NCI-H2029 treated with DMSO at 0.1 percent for 48 hours (cell line): ENCODE measurements at places on chromosomes 16 and 17.
A peak's percentile ranks its signal among the peaks of the same experiment; 100 is the strongest.

DNA sequence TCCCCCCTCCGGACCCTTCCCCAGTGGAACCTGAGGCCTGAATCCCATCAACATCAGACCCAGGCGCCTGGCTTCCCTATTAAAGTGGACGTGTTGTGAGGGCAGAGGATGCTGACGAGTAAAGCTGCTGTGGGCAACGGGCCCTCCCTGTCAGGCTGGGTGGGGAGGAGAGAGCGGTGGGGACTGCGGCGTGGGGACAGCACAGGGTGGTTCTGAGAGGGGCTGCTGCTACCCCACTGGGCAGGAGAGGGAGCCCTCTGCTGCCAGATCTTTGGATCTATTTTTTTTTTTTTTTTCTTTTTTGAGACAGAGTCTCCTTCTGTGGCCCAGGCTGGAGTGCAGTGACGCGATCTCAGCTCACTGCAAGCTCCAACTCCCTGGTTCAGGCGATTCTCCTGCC lies 5.9 kb downstream of the CA5A start:
- no peak for DNase-seq

GRCh38 chr16:13829697-13830299 lies 90.2 kb upstream of the ERCC4 start:
- peak; percentile 8 for DNase-seq

DNA sequence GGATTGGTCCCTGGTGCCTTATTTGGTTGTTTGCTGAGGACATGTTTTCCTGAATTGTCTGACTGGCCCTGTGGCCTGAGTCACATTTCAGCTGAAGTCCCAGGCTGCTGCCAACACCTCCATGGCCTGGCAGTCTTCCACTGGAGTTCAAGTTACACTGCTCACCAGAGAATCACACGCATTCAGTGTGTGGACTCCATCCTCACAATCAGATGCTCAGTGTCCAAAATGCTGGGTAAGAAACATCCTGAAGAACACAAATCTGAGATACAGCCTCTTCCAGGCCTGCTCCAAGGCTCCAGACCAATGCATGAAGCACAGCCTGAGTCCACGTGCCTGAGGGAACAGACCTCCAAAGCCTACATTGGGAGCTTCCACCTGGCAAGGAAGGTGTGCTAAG lies 19.2 kb downstream of the CD300LB start:
- DNase-seq: peak; percentile 34

DNA sequence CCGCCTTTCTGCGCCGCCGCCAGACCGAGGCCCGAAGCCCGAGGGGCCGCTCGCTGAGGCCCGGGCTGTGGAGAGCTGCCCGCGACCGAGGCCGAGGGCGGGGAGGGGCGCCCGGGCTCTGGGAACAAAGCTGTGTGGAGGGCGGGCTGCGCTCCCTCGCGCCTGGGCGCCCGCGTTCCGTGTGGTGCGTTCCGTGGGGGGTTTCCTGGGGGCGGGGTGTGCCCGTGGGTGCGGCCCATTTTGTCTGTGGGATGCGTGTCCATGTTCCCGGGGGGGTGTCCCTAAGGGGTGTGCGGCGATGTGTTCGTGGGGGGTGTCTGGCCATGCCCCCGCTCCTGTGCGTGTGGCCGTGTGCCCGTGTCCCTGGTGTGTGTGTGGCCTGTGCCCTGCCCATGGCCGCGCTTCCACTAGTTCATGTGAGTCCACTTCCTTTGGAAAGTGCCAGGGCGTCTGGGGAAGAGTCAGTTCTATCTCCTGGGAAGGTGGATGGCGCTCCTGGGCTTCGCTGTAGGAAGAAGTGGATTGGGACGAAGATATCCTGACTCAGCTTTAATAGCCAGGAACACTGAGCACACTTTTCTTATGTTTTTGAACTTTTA lies 520 bp downstream of the JPT2 start:
- DNase-seq: no peak

DNA sequence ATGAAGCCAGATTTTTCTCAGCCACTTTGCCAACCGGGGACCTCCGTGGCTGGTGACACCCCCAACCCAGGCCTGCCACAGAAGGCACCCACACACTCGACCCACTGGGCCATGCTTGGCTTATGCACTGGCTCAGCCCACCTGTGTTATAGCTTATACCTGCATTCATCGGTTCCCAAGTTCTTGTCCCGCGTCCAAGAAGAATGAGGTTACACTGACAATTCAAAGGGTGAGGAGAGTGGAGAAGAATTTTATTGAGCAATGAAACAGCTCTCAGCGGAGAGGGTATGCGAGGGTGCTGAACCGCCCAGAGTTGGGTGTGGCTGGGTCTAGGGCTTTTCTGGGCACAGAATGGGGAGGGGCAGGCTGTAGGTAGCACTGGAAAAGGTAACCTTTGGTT lies 22.2 kb upstream of the CDH15 start:
- no peak for DNase-seq

DNA sequence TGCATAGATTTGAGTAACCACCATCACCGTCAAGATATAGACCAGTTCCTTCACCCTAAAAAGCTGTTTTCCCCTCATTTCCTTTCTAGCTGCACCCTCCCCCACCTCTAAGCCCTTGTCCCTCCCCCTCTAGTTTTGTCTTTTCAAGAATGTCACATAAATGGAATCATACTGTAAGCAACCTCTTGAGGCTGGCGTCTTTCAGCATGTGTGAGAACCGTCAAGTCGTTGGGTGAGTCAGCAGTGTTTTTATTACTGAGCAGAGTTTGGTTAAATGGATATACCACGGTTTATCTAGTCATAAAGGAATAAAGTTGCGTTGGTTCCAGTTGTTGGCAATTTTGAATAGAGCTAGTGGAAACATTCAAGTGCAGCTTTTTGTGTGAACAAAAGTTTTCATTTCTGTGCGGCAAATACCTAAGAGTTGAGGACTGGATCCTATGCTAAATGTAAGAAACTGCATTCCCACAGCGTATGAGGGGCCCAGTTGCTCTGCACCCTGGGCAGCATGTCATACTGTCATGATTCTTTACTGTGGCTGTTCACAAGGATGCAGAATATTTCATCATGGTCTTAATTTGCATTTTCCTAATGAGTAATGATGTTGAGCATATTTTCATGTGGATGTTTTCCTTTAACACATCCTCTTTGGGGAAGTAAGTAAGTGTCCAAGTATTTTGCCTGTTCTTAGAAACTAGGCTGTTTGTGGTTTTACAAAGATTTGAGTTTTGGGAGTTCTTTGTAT lies 264.3 kb downstream of the CPPED1 start:
- no peak for DNase-seq

DNA sequence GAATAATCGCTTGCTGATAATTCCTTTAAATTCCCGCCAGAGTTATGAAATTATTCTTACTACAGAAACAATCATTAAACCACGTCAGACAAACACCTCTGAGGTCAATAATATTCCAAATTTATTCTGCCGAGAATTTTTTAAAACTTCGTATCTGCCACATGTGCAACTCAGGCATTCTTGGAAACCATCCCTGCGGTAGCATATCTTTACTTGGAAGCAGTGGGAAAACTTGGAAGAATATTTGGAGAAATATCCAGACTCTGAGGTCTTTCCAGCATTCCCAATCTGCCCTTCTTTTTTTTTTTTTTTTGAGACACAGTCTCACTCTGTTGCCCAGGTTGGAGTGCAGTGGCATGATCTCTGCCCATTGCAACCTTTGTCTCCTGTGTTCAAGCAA lies 2.0 kb upstream of the CCL11 start:
- DNase-seq: no peak

DNA sequence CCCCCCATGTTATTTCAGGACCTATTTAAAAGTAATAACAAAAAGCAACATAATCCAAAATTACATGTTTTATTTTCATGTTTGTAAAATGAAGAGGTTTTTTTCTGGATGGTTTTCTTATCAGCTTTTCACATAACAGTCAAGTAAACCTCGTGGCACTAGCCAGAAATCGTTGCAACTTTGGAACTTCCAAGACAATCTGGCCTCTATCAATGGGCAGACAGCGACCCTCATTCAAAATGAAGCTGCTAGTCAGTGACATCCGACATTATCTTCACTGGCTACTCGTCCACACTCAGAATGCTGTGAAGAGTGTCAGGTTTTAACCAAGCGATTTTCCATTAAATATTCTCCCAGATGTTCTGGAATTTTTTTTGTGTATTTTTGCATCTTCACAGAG lies 22.7 kb downstream of the ZNF652 start:
- no peak for DNase-seq

GRCh38 chr17:77323413-77324171 lies 182.8 kb downstream of the SEC14L1 start:
- no peak for DNase-seq

DNA sequence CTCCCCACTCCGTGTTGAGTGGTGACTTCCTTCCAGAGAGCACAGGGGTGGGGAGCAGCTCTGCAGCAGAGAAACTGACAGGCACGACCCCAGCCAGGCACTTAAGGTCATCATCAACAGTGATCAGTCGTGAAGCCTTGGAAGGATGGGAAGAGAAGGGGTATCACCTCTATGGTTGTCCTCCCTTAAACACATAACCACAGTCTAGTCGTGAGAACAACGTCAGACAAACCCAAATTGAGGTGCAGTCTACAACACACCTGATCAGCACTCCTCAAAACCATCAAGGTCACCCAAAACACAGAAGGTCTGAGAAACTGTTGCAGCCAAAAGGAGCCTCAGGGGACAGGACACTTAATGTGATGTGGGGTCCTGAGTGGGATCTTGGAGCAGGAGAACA lies 68.3 kb downstream of the MPRIP start:
- no peak for DNase-seq
